ENCODE measurements at places on chromosomes 13 and 19.

- DNase-seq = no peak
These were observed 6.2 kb downstream of the TEX29 start for GRCh38 chr13:111326621-111326965.

DNA sequence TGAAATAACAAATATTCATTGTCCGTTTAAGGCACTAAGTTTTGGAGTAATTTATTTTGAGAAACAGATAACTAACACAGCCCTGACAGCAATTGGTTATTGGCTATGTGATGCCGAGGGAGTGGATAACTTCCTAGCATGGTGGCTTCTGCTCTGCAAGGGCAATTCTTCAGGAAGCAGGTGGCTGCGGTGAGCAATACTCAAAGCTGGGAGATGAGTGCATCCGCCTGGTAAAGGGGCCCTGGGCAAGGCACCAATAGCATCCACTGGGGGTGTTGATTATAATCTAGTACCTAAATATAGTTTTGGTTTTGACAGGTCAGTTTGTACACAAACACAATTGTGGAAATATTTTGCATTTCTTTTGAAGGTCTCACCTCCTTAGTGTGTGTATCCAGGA, 41.0 kb downstream of the CCDC70 start:
- DNase-seq = no peak

GRCh38 chr13:40207001-40207478, 459.4 kb downstream of the FOXO1 start:
- DNase-seq = no peak

DNA sequence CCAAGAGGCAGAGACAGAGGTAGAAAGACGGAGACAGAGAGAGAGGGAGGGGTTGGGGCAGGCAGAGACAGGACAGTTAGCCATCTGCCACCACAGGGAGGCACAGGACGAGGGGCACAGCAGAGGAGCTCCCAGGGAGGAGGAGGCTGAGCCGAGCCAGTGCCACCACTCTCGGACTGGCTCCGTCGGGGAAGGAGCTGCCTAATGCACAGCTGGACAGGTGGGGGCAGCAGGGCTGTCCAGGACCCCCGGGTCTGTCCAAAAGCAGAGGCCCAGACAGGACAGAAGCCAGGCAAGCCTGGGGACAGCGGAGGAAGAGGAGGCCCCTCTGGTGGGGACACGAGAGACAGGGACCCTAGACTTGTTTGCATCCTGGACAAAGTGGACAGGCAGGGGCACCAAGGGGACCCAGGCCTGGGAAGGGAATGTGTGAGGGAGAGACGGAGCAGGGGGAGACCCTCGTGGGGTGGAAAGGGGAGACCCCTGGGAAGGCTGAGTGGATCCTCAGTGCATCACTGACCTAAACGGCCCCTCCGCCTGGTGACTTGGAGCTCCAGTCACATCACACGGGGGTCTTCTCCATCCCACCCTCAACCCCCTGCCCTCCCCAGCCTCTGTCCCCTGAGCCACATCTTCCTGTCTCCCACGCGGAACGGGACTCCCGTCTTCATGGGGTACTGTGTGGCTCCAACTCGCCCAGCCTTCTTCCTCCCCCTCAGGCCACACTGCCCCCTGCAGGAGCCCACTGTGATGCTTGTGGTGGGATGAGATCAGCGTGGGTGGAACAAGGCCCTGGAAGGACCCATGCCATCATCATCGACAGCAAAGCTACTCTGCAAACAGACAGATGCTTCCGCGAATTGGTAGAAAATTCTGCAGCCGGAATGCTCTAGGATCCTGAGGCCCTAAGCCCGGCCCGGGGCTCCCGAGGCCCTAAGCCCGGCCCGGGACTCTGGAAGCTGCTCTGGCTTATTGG, 915 bp downstream of the F10 start:
- DNase-seq = no peak

GRCh38 chr19:58511353-58512208, at the start of gene SLC27A5:
Gene SLC27A5 (minus strand): TSS chr19:58511992. CDS start chr19:58511955, 37 bp downstream.
- DNase-seq = no peak

GRCh38 chr19:46369817-46370216, 22.9 kb downstream of the PPP5C start:
- no peak for DNase-seq
